ENCODE measurements at places on chromosomes 5 and 9. TPM values are rescaled to one million over a fixed set of nuclear protein-coding genes. Genes with fewer than 3 reads are reported as not detected.

Gene UBE2B
- 50.2 TPM for total RNA-seq

Gene TCOF1
- 20.8 TPM for total RNA-seq

Gene EPB41L4A
- total RNA-seq: 0.42 TPM

Gene FOXI1
- not detected for total RNA-seq

Gene IL9
- not detected for total RNA-seq

Gene GABRA1
- total RNA-seq: not detected

Gene C5orf46
- total RNA-seq: not detected

Gene RGS7BP
- not detected for total RNA-seq

Gene LCN1
- not detected for total RNA-seq

Gene GNAQ
- 29.8 TPM for total RNA-seq

Gene SPINK7
- not detected for total RNA-seq

Gene TPRN
- 9.3 TPM for total RNA-seq

Gene CD14
- total RNA-seq: not detected

Gene CER1
- total RNA-seq: not detected

Gene OR13C3
- not detected for total RNA-seq

Gene BARHL1
- total RNA-seq: not detected

Gene PHYHD1
- total RNA-seq: 5.2 TPM

Gene SURF6
- 28.7 TPM for total RNA-seq

Gene SUSD3
- total RNA-seq: 1.3 TPM

Gene NADK2
- total RNA-seq: 22.5 TPM

Gene PCDHGC5
- 0.19 TPM for total RNA-seq

Gene GARIN3
- not detected for total RNA-seq

Gene SV2C
- total RNA-seq: not detected

Gene N4BP3
- 2.8 TPM for total RNA-seq

Gene CCL27
- not detected for total RNA-seq

All from SK-MEL-5 (cell line).